Fibroblast of skin of left quadriceps (primary cell): ENCODE measurements at places on chromosomes 12 and 14.

DNA sequence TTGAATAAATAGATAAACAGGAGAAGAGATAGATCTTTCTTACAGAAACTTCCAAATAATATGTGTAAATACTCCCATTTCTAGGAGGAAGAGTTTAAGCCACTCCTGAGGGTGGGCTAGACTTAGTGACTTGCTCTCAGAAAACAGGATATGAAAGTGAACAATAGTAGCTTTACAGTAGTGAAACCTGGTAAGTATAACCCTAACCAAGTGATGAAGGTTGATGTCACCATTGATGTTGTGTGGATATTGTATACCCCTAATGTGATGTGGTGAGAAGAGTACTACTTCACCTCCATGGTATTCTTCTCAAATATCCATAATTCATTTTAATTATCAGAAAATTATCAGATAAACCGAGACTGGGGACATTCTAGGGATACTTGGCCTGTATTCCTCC is 20.9 kb downstream of the AKAP6 start:
- DNase-seq, result no peak

GRCh38 chr14:104732355-104732804 is 8.4 kb downstream of the ADSS1 start:
- no peak for DNase-seq

DNA sequence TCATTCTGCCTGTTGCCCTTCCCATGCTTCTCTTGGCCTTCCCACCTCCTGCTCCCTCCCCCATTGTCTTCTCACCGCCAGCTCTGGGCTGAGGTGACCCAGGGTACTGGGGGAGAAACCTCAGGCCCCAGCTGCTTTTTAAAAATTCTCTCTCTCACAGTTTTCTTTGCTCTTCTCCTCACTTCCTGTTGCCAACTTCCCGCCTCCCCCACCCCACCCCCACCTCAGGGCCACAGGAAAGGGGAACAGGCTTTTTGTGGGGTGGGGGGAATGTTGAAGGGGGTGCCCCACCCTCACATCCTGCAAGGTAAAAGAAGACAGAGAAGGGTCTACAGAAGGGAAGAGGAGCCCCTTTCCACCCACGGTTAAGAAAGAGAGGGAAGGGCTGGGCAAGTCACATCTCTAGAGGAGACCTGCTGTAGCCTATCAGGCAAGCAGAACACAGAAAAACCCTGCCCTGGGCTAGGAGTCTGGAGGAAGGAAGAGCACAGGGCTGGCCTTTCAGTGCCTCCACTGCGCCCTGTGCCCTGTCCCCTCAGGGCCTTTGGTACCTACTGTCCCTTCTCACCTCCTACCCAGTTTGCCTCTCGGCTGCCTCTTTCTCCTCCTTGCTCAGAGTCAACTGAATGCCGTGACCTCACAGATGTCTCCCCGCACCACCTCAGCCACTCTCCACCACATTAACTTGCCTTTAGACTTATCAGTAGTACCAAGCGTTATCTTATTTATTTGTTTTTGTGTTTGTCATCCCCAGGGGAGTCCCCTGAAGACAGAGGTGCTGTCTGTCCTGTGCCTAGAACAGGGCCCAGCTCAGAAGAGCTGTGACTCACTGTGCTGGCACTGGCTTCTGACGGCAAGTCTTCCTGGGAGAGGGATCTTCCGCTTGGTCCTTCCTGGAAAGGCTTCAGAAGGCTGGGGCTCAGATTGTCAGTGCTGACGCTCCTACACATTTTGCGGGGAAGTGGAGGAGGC is 1.7 kb downstream of the ARHGAP9 start:
- no peak for DNase-seq

- DNase-seq, result peak; percentile 86
These were observed 138.4 kb downstream of the STXBP6 start for GRCh38 chr14:24911324-24912109.

- no peak for DNase-seq
These were observed 446.1 kb upstream of the TMEM132C start for GRCh38 chr12:127820846-127821245.

DNA sequence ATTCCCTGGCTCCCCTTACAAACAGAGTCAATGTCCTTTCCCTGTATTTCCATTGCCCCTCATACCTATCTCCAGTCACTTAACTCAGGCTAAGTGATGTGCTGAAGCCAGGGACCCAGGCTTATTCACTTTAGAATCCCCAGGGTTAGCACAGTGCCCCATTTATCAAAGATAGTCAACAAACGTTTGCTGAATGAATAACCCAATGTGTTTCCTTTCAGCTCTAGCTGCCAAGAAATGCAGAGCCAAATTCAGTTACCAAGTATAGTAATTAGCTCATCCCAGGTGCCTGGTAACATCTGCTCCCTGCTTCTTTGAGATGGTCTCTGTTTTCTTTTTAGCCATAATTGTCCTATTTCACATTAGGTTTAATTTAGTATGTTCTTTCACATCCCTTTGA is 189.5 kb downstream of the PHLDA1 start:
- no peak for DNase-seq

GRCh38 chr12:27696864-27697564 is 767 bp downstream of the REP15 start:
- DNase-seq, result no peak

GRCh38 chr12:41835556-41835955 is 309.1 kb downstream of the GXYLT1 start:
- no peak for DNase-seq

DNA sequence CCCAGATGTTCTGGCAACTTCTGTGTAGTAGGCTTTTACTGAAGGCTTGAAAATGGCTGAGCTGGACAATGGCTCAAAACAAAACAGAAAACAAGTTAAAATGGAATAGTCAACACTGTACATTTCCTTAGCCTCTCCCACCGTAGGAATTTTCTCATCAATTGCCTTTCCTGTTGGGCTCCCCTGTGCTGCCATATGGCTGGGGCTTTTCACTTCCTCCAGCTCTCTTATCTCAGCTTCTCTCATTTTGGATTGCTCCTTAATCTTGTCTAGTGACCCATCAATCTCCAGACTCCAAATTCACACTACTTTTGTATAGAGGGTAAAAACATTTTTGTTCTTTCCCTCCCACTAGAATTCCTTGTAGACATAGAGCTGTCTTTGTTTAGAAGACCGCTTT is 50.4 kb upstream of the RPH3A start:
- DNase-seq, result no peak

- no peak for DNase-seq
These were observed 29.7 kb upstream of the NPFF start for GRCh38 chr12:53536962-53537361.

DNA sequence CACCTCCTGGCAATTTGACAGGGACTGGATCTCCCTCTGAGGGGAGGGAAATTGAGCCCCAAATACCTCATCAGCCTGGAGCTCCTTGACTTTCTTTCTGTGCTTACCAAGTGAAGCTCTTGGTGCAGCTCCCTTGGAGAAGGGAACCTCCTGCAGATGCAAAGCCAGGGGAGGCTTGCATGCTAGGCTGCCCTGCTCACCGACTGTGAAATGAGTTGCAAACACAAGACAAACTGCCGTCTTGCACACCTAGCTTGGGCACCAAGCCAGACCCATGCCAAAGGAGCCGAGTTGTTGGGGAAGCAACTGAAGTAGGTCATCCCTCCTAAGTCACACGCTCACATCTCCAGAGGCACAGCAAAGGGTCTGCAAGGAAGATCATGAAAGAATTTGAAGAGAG is 95.2 kb downstream of the GTF2A1 start:
- DNase-seq, result no peak

GRCh38 chr12:88801227-88802095 is 221.2 kb upstream of the KITLG start:
- no peak for DNase-seq

DNA sequence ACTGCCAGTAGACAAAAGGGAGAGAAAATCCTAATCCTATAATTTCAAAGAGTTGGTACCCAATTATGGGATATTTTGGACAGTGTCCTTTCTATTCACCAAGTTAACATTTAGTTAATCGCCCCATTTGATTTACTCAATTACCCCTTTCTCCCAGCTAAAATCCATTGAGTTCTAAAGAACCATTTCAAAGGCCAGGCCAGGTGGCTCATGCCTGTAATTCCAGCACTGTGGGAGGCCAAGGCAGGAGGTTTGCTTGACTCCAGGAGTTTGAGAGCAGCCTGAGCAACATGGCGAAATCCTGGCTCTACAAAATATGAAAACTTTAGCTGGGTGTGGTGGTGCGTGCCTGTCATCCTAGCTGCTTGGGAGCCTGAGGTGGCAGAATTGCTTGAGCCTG is 5.5 kb upstream of the GPR19 start:
- DNase-seq, result no peak

DNA sequence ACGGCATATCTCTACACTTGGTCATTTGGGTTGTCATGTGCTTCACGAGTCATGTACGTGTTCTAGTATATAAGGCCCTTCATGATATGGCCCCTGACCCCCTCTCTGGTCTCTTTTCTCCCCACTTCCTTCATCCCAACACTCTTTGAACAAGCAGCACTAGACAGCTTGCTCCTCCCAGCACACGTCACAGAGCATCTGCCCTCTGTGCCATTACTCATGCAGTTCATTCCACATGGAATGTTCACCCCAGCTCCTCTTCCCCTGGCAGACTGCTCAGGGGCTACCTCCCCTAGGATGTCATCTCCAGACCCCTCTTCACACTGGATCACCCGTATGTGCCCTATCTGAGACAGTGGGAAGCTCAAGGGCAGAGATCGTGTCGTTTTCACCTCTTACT is 14.1 kb upstream of the LRP1-AS start:
- DNase-seq, result no peak

DNA sequence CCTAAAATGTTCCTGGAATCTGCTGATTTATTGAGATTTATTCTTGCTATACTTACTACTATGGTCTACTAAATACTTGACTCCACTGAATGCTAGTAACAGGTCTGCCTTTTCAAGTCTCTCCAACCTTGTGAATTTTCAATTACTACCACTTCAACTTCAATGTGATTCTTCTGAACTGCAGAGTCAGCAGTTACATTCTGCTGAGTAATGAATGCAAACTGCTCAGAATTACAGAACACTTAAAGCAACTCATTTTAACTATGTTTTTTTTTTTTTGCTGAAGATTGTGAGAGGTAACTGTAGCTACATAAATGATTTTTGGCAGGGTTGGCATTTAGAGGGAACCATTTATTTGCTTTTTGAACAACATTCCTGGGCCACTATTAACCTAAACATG is 41.8 kb downstream of the ARF6 start:
- no peak for DNase-seq

GRCh38 chr12:130919086-130919485 is 34.6 kb upstream of the ADGRD1 start:
- no peak for DNase-seq

GRCh38 chr12:92059960-92060359 is 85.7 kb downstream of the BTG1 start:
- DNase-seq, result peak; percentile 67

DNA sequence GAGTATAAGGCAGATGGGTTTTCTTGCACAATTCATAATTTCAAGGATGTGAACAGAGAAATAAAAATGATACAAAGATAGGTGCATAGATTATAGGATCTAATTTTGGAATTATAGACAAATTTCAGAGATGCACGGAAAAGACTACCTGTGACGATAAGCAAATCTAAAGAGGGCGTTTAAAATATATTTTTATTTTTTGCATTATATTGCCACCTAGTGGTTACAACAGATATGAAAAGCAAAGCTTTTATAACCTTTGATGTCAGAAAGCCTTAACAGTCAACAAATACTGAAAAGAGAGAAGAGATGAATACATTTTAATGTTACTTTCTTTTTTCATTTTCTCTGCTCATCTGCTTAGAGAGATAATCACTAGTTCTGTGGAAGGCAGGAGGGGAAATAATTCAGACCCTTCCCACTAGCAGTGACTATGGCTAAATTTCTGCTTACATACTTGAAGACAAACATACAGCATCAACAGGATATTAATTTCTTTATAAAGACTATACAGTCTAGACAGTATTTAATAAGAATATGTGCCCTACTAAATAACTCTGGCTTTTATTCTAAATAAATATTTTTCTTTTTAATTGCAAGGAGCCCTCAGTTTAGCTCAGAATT is 46.3 kb downstream of the NTS start:
- peak; percentile 5 for DNase-seq

DNA sequence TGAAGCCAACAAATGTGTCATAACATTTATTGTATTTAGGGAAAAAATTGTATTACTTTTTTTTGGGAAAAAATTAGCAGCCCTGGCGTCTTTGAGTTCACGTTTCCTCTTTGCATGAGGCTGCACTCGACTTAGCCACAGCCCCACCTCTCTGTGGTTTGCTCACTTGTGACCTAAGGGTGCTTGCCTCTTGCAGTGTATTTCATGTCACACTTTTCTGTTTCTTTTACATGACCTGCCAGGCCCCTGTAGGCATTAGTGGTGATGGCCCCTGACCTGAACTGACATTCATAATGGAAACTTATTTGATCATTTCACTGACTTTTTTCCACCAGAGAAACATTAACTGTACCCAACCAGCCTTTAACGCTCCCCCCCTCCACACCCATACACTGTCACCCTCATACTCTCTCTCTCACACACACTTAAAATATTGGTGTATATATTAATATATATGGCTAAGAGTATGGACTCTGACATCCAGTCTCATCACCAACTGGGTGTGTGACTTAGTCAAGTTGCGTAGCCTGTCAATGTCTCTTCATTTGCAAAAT is 122.9 kb downstream of the PRKCH start:
- DNase-seq, result no peak

- DNase-seq, result no peak
These were observed 6.6 kb downstream of the CFAP54 start for GRCh38 chr12:96495841-96496545.

- DNase-seq, result no peak
These were observed 38.0 kb downstream of the CCDC85C start for GRCh38 chr14:99566009-99566389.

DNA sequence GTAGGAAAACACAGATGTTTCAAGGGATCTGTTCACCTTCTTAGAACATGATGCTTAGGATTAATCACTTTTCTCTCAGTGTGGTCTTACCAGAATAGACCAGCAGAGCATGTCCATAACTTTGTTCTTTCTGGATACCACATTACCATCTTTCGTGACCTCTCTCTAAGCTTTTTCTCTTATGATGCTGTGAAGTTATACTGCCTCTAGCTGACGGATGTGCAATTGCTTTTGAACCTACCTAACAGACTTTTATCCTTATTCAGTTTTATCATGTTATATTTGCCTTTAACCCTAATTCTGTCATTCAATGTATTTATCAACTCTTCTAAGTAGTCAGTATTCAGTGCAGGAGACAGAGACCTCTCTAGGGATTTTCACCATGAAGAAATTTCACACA is 246.7 kb downstream of the DACT1 start:
- DNase-seq, result no peak

DNA sequence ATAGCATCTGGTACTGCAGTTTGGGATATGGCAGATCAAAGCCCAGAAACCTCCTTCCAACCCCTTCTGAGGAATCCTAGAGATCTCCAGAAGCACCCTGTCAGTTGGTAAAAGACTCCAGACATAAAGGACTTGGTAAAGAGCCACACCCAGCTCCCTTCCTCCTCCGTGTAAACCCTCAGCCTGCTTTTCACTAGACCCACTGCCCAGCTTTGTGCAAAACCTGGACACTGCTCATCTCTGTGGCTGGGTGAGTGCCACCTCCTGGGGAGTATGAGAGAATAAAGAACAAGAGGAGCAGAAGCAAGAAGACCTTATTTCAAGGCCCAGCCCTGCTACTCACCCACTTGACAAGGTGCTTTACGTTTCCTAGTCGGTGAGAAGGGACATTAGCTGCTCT is 33.0 kb downstream of the ANO2 start:
- no peak for DNase-seq

- no peak for DNase-seq
These were observed 141.1 kb downstream of the ANO6 start for GRCh38 chr12:45356822-45357538.

- no peak for DNase-seq
These were observed 250.6 kb downstream of the RGS6 start for GRCh38 chr14:72182708-72183432.

GRCh38 chr12:47033789-47034555 is 45.4 kb upstream of the PCED1B start:
- DNase-seq, result no peak
